ENCODE measurements at places on chromosomes 2 and 18.

DNA sequence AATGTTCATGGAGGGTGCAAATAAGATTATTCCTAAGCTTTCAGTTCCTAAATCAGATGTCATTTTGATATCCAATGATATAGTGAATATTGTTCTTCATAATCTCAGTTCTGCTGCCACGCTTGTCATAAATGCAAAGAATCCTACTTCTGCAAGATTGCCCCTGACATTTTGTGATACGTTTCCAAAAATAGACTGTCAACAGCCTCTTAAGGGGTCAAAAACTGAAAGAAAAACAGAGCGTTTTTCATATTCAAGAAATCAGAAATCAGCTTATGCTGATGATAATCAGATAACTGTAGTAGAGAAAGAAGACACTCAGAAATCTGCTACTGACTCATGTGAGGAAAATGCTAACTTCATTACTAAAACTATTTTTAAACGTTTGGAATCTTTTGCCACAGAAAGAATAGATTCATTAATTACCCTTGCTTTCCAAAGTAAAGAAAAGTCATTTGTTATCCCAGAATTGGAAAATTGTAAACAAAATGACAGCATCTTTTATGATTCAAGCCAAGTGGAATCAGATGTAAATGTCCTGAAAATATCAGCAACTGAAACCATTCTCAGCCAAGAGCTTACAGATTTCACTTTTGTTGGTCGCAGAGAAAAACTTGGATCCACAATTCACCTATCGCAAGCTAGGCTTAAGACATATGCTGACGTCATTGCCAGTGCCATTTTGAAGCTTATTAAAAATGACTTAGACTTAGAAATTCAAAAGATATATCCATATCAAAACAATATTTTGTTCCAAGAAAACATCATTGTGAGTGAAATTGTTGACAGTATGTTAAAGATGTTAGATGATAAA is 55.1 kb downstream of the FSIP2 start:
- no peak for DNase-seq

DNA sequence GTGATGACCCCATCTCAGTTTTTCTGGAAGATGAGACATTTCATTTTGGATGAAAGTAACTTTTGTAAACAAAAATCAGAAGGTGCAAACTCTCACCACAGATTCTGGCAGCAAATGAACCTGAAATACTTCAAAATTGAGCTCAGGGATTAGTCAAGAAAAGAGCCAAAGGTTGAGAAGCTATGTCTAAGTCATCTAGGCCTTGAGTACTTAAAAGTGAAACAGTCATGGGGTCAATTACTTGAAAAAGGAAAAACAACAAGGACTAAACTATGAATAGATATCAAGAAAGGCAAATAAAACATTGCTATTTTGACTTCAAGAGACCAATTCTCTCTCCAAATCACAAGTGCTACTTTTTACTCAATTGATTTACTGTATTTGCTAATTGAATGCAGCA is 285.1 kb downstream of the RBM43 start:
- no peak for DNase-seq

DNA sequence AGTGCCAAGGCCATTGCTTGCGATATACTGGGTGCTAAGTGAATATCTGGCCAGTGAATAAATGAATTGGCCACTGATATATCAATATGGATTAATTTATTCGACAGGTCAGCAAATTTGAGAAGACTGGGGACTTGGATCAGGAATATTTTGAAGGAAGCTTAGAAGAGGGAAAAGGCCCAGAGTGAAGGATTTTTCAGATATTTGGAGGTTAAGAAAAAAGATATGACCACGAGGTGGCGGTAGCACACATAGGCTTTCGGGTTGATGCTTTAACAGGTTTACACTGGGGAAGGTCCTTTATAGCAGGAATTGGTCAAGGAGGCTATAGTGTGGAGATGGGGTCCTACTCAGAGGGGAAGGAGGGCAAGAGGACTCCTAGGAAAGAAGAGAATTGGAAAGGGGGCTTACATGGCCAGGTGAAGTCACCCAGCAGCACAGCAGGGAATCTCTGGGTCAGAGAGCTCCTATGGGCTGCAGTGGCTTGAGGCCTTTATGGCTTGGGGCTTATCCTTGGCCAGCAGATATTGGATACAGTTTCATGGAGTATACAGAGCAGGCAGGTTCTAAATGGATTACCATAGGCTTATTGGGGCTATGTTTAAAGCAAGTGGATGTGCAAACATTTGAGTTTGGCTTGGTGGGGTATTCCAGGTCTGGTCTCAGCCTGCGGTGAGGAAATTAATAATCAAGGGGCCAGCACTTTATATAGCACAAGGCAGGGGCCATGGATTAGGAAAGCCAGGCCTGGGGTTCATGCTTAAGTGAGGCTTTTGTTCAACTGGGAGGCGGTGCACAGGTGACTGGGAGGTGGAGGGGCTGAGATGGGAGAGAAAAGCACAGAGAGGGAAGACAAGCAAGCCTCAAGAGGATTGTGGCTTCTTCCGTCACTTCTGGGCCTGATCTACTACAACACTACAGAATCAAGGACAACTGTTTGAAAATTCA is 9.7 kb downstream of the IL1RN start:
- no peak for DNase-seq

DNA sequence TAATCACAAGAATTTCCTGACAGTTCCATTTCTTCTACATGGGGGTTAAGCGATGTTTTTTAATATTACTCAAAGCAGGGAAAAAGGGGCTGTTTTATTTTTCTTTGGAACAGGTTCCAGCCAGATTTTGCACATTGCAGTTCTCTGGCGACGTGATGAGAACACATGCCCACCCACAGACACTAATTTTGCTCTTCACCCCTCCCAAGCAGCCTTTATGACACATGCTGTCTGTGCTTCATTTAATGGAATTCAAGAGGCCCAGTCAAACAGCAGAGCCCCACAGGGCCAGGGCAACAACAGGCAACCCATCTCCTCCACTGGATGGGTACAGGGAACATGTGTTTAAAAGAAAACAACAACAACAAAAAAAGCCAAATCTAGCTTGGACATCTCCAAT is 70.8 kb downstream of the SPRED2 start:
- DNase-seq = no peak

DNA sequence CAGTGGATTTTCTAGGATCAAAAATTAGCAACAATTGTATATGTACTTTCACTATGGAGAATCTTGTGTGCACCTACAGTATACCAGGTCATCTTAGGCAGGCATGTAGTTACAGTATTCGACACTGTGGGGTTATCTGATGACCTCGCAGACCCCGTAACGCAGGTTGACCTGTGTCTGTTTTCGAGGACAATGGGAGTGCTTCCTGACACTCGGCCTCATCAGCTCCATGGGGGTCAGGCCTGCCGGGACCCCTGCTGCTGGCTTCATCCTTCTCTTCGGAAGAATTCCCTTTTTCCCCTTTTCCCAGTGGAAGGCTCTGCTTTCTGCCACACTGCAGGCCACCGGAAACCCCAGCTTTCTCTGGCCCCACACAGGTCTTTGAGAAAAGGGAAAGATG is 102.8 kb upstream of the TMEM18 start:
- DNase-seq = no peak

DNA sequence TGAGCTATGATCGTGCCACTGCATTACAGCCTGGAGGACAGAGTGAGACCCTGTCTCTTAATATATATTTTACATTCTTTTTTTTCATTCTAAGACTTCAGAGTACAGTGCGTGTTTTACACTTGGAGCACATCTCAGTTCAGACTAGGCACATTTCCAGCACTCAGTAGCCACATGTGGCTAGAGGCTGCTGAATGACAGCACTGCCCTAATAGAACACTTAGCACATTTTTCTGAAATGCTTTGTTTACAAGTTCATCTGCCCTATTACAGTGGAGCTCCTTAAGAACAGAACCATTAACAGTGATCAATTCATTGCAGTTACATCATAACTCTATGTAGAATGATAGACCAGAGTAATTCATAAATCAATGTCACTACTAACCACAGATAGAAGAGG is 138.1 kb downstream of the SUCLG1 start:
- DNase-seq = no peak

DNA sequence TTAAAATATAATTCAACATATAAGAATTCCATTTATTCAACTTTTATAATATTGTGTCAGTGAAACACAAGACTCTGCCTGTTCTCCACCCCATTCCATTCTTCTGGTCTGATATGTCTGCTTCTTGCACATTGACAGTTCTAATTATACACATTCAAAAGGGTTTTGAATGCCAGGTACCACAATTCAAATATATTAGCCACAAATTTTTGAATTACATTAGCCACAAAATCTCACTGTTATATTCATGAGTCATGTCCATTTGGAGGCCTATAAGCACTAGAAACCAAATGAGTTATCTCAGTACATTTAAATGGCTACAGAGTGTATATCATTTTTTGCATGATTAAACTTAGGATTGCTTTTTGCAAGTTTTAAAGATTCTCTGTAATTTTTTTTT is 72.1 kb downstream of the CCDC150 start:
- no peak for DNase-seq

DNA sequence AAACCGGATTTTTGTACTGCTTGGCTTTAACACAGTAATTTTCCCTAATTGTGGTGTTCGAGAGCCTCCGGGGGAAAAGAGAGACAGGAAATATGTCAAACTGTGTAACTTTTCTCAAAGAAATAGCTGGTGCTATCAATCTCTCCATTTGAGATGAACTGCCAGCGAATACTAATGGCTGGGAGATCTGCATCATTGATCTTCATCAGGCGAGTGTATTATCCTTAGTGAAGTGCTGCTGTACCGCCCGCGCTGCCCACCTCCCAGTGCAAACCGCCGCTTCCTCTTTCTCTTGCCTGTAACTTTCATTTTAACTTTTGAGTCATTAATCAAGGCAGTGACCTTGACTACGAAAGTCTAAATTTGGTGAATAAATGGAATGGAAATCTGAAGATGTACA is 246.1 kb upstream of the ST6GAL2 start:
- no peak for DNase-seq

DNA sequence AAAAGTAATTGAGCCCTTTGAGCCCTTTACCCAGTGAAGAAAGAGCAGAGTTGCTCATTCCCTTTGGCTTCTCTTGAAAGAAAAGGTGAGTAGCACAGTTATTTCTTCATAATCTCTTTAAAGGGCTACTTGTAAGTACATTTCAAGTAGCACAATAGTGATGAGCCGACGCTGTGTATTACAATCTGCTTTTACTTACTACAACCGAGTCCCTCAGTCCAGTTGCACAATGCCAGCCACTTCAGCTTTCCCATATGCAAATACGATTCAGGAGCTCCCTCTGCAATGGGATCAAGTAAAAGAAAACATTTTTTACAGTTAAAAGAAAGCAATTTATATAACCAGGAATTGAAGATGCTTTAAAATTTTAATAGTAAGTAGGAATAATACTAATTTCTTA is 868.5 kb downstream of the RNF144A start:
- no peak for DNase-seq

- peak; percentile 38 for DNase-seq
Measured at GRCh38 chr2:64865073-64865830, 123.9 kb upstream of the SLC1A4 start.

DNA sequence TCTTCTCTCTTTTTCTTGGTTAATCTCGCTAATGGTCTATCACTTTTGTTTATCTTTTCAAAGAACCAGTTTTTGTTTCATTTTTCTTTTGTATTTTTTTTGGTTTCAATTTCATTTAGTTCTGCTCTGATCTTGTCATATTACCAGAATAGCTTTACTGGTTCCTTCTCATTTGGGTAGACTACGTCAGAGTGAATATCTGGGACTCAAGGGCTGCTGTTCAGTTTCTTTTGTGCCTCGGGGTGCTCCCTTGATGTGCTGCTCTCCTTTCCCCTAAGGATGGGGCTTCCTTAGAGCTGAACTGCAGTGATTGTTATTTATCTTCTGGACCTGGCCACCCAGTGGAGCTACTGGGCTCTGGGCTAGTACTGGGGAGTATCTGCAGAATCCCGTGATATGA is 29.4 kb upstream of the IL1RN start:
- DNase-seq = no peak

GRCh38 chr18:55031979-55032378 is 72.7 kb upstream of the CCDC68 start:
- no peak for DNase-seq

DNA sequence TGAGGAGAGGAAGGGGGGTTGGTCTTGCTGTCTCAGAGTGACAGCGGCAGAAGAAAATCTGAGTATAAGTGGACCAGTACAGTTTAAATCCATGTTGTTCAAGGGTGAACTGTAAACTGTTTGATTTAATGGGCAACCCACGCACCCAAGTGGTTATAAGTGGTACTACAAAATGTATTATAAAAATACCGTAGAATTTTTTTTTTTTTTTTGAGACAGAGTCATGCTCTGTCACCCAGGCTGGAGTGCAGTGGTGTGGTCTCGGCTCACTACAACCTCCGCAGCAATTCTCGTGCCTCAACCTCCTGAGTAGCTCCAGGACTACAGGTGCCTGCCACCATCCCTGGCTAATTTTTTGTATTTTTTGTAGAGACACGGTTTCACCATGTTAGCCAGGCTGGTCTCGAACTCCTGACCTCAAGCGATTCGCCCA is 2.1 kb upstream of the CHCHD5 start:
- DNase-seq = peak; percentile 8

DNA sequence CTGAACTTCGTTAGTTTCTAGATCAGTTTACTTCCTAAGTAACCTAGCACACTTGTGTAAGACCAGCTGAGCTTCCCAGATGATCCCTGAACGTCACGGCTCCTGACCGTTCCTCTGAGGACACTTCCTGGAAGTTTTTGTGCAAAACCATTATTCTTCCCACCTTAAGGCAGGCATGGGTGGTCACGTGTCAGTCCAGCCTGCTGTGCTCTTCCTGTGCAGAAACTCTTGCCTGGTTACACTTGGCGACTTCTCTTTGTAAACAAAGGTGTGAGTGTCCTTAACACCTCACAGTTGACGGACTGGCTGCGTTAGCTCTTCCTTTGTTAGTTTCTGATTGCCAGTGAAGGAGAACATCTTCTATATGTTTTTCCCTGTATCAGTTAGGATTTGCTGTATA is 118.3 kb downstream of the SH3RF3 start:
- DNase-seq = no peak

DNA sequence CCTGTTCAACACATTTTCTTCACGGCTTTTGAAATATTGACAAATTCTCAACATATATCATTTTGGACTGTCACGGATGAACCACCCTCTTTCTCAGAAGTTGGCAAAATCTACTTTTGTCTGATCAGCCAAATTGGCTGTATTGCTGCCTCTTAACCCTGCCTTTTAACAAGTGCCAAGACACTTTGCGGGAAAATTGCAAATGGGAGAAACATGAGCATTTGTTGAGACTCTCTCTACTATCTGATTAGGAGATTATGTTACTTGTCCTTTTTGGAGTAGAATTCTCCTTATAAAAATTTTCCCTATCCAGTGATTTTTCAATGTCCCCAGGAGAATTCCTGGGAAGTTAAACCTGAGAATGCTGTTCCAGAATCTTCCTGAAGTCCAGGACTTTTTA is 256.2 kb upstream of the ZSWIM2 start:
- no peak for DNase-seq

All from activated CD8-positive, alpha-beta memory T cell treated with anti-CD3 and anti-CD28 coated beads for 4 hours (primary cell).